ENCODE measurements at places on chromosomes 12 and 14. TPM values are rescaled to one million over a fixed set of nuclear protein-coding genes. Genes with fewer than 3 reads are reported as not detected.

Gene FAM181A
- not detected for total RNA-seq

Gene KRT77
- not detected for total RNA-seq

Gene TRPV4
- total RNA-seq = not detected

Gene CD163L1
- not detected for total RNA-seq

Gene CARMIL3
- not detected for total RNA-seq

Gene PIP4K2C
- 15.9 TPM for total RNA-seq

DNA sequence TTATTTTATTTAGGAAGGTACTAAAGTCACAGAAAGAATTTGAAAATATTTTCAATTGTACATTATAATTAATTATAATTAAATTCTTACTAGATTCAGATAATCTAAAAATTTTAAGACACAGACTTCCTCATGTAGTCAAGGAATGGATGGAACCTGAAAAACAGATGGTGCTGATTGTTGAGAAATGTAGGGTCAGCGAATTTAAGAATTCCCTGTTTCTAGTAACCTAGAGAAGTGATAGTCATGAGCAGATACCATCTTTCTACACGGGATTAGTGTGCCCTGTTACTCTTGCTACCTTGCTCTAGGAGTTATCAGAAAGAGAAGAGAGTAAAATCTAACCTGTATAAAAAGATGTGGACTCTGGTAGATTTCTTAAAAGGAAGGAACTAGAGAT is 37.5 kb upstream of the PTHLH start:
- DNase-seq = no peak

- peak; percentile 70 for DNase-seq
Measured at GRCh38 chr14:50542941-50543418, 10.6 kb upstream of the MAP4K5 start.

DNA sequence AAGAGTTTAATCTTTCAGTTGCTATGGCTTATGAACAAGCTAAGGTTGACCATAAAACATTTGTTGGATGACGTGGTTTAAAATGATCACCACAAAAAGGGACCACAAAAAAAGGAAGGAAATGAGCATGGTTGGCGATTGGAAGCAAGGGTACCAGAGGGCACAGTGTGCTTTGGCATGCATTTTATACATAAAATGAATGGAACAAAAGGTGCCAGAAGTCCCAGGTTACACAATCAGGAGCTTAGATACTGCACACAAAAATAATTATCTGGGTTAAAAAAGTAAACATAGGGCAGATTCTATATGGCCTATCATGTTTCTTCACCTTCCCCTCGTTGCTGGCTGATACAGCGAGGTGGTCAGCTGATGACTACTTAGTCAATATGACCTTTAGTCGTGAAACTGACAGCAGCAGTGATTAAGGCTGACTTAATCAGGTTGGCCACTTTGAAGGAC is 50.7 kb downstream of the ZC3H14 start:
- DNase-seq = no peak

DNA sequence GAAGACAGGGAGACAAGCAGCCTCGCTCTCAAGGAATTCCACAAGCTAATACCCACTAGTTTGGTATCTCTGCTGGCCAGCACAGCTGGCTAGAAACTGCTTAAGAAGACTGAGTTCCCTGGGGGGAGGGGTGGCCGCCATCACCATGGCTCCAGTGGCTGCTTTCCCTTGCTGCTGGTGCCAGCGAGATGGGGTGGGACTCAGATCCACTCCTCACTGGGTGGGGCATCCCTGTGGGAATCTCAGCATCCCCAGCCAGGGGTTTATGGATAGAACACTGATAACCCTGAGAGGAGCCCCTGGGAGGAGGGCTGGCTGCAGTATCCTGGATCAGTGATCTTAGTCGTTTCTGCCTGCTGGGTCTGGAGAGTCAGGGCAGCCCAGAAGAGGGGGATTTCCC is 170.6 kb upstream of the MDGA2 start:
- no peak for DNase-seq

DNA sequence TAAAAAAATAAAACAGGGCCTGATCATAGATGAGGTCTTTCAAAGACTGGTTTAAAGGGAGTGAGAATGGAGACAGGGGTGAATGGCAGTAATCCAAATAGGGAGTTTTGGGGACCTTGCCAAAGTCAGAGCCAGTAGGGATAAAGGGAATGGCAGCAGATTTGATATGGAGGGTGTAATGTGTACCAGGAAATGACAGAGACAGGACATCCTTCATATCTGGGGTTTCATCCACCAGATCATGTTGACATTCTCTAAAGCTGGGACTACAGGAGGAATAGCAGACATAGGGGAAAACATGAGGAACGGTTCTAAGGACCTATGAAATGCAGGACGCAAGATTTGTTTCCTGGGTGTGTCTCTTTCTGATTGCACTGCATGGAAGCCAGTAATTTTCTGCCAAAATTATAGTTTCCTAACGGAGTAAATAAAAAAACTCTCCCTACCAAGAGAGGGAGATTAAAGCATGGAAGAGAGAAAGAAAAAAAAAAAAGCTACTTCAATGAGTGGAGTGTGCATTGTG is 169.9 kb downstream of the PRKD1 start:
- DNase-seq = no peak

DNA sequence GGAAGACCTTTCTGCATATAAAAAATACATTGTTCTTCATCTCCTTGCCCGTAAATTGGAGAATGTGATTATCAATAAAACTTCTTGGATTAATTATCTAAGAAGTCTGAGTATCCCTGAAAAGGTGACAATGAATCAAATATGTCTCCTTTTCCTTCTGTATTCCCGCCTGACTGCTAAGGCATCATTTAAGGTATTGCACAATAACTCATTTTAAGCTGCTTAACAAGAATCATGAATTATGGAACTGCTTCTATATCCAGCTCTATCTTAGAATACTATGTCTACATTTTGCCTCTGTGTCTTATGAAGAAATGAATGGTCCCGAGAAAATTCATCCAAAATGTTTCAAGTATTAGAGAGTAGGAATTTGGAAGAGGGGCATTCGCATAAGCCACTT is 294.4 kb downstream of the SOX5 start:
- DNase-seq = no peak

GRCh38 chr12:78951803-78952551 is 87.4 kb downstream of the SYT1 start:
- DNase-seq = no peak

- no peak for DNase-seq
Measured at GRCh38 chr14:96281486-96281885, 25.5 kb downstream of the BDKRB1 start.

- no peak for DNase-seq
Measured at GRCh38 chr14:99264691-99265450, 7.1 kb downstream of the BCL11B start.

DNA sequence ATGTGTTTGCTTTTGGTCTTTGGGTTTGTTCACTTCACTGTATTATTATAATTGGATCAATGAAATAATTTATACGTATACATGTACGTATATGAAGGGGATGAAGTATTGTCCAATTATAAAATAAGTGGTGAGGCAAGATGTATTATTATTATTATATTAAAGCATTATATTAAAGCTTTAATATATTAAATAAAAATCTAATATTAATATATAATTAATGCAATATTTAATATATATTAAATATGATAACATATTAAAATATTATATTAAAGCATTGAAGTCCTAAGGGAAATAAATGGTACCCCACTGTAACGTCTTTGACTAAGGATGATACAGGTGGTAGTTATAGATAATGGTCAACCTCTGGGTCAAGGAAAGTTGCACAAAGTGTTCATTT is 63.7 kb upstream of the RTL1 start:
- DNase-seq = no peak

DNA sequence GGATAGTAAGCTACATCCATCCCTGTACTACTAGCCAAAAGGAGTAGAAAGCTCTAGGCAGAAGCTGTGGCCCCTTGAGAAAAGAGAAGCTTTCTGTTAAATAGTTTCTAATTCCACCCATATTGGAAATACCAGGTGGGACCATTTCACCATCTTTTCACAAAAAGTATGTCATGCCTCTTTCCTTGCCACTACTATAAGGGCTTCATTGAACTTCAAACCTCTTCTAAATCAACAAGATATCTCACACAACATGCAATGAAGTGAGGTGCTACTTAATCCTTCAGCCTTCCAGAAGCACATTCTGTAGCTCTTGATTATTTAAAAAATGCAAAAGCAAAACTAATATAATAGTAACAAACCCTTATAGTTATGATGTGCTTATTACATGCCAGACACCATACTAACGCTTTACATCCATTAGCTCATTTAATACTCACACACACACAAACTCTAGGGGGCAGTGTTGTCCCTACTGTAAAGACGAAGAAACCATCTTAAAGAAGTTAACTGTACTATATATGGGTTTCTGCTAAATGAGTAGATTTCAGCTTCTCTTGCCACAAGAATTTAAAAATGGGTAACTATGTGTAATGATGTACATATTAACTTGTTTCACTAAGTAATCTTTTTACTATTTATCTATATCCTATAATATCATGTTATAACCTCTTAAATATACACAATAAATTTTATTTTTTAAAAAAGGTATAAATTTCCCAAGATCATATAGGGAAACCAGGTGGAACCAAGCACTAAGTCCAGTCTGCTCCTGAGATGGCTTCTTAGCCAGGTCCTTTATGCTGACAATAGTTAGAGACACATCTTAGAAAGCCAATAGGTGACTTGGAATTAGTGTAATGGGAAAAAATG is 124.4 kb downstream of the RPS29 start:
- peak; percentile 83 for DNase-seq

DNA sequence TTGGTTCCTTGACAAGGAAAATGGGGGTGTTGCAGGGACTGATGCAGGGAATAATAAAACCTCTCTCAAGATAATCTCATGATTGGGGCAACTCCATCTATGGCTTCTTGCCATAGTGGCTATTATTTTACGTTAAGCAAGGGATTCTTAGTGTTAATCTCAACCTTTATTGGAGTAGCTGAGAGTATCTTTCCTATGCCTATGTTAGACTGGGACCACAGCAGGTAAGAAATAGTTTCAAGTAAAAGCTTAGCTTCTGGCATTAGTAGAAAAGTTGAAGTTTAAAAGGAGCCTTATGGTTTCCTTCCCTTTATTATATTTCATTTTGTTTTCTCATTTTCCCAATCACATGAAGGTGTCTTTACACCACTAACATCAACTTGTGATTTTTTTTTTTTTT is 16.7 kb downstream of the SINHCAF start:
- DNase-seq = no peak

DNA sequence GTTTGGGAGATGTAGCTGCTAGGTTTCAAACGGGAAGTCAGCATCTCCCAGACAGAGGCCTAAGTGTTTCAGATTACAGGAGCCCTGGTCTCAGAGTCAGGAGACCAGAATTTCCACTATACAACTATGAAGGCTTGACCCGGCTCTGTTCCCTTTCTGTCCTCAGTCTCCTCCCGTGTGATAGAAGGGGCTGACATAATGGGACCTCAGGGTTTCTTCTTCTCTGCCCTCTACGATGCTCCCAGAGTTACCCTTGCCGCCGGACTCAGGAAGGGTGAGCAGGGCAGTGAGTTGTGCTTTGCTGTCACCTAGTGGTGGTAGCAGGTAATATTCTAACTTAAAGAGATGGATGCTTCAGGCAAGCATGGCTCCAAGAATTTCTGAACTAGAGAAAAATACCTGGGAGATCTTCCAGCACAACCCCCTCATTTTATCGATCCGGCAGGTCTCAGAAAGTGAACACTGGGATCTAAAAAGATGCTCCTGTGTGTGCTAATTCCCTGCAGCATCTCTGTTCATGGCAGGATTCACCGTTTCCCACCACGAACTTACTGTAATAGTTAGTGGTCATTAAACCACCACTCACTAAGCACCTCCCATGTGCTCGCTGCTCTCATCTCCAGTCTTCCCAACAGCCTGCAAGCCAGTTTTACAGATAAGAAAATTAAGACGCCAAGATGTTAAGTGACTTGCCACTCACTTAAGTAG is 84.4 kb downstream of the VWF start:
- DNase-seq = peak; percentile 72

DNA sequence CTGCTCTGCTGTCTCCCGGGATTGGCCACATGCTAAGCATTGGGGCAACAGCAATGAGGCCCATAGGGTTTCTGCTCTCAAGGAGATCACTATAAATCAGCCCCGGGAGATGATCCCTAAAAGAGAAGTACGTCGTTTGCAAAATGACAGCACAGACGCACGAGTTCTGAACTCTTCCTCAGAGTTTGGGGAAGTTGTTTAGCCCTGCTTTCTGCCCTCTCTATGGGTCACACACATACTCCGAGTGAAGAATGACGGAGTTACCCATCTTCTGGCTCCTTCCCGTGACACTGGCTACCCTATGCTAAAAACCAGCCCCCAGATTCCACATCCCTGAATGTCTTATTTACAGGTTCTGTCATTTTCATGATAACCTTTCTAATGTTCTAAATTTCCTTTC is 258.0 kb upstream of the PLEKHG7 start:
- peak; percentile 82 for DNase-seq

DNA sequence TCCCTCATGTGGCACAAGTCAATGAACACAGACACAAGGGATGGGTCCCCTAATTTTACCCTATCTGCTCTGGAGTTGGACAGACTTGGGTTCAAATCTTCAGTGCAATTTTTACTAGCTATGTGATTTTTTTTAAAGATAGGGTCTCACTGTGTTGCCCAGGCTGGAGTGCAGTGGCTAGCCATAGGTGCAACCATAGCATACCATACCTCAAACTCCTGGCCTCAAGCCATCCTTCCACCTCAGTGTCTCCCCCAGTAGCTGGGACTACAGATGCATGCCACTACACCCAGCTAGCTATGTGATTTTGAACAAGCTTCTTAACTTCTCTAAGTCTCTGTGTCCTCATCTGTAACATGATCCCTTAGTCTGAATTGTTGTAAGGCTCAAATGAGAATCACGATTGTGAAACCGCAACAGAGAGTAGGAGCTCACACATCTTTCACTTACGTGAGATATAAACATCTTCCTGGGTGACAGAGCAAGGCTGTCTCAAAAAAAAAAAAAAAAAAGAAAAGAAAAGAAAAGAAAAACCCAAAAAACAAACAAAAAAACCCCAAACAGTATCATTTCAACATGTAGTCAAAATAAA is 4.7 kb downstream of the CALCOCO1 start:
- no peak for DNase-seq

DNA sequence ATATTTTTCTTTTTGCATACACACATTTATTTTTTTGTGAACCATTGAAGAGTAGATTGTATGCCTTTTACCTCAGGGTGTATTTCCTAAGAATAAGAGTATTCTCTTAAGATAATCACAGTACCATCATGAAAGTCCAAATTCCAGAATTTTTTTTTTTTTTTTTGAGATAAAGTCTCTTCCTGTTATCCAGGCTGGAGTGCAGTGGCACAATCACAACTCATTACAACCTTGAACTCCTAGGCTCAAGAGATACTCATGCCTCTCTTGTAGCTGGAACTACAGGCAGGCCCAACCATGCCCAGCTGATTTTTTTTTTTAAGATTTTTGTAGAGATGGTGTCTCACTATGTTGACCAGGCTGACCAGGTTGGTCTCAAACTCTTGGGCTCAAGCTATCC is 10.9 kb downstream of the FRS2 start:
- no peak for DNase-seq

All from OCI-LY7 (cell line).